ENCODE measurements at places on chromosomes 5 and 9.

DNA sequence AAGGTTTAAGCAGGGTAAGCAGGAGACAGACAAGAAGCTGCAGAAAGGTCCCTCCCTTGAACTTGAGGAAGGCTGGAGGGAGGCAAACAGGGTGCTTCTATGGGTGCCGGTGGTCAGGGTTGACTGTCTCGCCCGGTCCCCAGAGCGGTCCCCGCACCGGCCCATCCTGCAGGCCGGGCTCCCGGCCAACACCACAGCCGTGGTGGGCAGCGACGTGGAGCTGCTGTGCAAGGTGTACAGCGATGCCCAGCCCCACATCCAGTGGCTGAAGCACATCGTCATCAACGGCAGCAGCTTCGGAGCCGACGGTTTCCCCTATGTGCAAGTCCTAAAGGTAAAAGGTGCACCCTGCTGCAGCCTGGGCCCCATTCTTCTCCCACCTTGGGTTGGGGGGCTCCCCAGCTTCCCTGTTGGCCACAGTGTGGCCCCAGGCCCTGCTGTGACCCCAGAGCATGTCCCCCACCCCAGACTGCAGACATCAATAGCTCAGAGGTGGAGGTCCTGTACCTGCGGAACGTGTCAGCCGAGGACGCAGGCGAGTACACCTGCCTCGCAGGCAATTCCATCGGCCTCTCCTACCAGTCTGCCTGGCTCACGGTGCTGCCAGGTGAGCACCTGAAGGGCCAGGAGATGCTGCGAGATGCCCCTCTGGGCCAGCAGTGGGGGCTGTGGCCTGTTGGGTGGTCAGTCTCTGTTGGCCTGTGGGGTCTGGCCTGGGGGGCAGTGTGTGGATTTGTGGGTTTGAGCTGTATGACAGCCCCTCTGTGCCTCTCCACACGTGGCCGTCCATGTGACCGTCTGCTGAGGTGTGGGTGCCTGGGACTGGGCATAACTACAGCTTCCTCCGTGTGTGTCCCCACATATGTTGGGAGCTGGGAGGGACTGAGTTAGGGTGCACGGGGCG lies 5.7 kb downstream of the FGFR4 start:
- no peak for DNase-seq

DNA sequence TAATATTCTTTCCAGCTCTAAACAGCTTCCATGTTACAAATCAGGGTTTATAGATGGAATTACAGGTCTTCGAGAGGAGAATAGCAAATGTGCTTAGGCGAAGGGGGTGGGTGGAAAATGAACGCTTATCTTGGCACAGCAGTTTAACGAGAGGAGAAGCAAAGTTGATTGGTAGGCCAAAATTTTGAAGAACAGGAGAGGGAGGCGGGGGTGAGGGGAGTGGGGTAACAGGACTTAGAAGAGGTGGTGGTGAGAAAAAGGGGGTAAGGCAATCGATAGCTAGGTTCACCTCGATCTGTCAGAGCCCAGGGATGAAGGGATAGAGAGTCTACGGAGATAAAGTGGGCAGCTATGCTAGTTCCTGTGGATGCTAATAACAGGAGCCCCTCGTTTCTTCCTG lies 764 bp downstream of the ANKRA2 start:
- peak; percentile 2 for DNase-seq

DNA sequence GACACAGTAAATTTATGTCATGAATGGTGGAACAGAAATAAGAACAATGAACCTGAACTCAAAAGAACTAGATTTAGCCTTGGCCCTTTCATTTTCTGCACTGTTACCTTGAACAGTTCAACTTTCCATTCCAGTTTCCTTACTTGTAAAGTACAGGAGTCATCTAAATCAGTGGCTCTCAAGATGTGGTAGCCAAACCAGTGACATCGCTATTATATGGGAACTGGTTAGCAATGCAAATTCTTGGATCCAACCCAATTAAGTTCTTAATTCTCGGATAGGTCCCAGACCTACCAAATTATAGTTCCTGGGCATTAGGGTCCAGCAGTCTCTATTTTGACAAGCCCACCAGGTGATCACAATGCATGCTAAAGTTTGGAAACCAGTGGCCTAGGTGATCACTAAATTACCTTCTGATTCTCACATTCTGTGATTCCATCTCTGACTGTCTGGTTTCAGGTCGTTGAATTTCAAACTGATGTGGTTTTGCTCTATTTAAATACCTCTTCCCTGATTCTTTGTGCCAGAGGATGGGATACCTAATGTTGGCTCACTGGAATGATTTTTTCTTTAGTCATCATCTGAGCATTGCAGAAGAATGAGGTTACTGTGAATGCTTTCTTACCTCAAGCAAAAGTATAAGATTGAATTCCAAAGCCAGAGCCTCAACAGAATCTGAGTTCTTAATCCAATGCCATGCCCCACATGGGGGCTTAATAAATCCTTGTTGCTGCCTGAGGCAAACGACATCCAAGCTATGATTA lies 253.8 kb downstream of the ENC1 start:
- no peak for DNase-seq

GRCh38 chr5:79793304-79793703 lies 103.7 kb downstream of the CMYA5 start:
- DNase-seq, result no peak

- DNase-seq, result no peak
Observed at GRCh38 chr5:128252196-128252595, 168.6 kb downstream of the SLC12A2 start.

DNA sequence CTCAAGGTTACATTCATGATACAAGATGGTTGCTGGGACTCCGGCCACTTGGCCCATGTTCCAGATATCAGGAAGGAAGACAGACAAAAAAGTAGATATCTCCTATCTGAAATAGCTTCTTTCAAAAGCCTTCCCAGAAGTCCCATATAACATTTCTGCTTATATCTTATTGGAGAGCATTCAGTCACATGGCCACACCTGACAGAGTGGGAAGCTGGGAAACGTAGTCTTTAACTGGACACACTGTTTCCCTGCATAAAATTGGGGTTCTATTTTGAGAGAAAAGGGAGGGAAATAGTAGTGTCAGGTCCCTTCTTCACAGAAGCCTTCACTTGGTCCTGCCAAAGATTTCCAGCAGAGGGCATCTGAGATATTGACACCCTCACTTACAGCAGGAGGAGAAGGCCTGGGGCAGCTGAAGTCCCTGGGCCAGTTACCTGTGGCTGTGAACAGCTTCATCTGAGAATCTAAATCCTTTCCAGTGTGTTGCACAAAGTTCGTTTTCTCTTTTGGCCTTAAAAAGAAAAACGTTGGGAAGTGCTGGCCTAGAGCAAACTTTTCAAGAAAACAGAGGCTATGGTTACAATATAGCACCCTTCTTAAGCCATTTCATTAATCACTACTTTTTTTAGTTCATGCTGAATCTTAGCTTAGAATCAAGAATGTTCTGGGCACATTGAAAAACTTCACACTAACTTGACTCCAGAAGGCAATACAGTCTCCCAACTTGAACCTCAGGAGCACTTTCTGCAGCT lies 33.5 kb downstream of the SPEF2 start:
- peak; percentile 36 for DNase-seq

GRCh38 chr9:16357828-16358227 lies 512.6 kb downstream of the BNC2 start:
- no peak for DNase-seq

GRCh38 chr5:1544294-1544961 lies 20.7 kb upstream of the LPCAT1 start:
- DNase-seq, result no peak

Measured in HL-60 (cell line).